ENCODE measurements at places on chromosomes 6 and 20. TPM values are rescaled to one million over a fixed set of nuclear protein-coding genes. Genes with fewer than 3 reads are reported as not detected.

ZNF334 gene
- 2.0 TPM for total RNA-seq

BPIFB1 gene
- not detected for total RNA-seq

SYTL3 gene
- total RNA-seq = 1.5 TPM

PLCB4 gene
- total RNA-seq = 4.4 TPM

CD24 gene
- total RNA-seq = 871 TPM

PRKN gene
- total RNA-seq = 1.3 TPM

TRMT6 gene
- 14.7 TPM for total RNA-seq

CLIC5 gene
- not detected for total RNA-seq

SIGLEC1 gene
- total RNA-seq = not detected

C20orf96 gene
- 1.4 TPM for total RNA-seq

MATN4 gene
- 0.05 TPM for total RNA-seq

TSPO2 gene
- not detected for total RNA-seq

SLC35D3 gene
- not detected for total RNA-seq

HLA-DQB1 gene
- total RNA-seq = 2.0 TPM

HCK gene
- total RNA-seq = not detected

GNAS-AS1 gene
- total RNA-seq = 0.42 TPM

NPEPL1 gene
- 12.6 TPM for total RNA-seq

FOXS1 gene
- not detected for total RNA-seq

GJA10 gene
- total RNA-seq = not detected

ADGRG6 gene
- total RNA-seq = 20.6 TPM

CAGE1 gene
- 0.37 TPM for total RNA-seq

TLDC2 gene
- not detected for total RNA-seq

LSM2 gene
- 83.4 TPM for total RNA-seq

MED20 gene
- 24.2 TPM for total RNA-seq

ZNF512B gene
- total RNA-seq = 10.5 TPM

DPPA5 gene
- total RNA-seq = not detected

ESR1 gene
- not detected for total RNA-seq

ZDHHC14 gene
- total RNA-seq = 4.2 TPM

NRSN1 gene
- not detected for total RNA-seq
